ENCODE measurements at places on chromosomes 2 and 18.

GRCh38 chr2:7592618-7593140 lies 675.5 kb downstream of the RNF144A start:
- DNase-seq: no peak

DNA sequence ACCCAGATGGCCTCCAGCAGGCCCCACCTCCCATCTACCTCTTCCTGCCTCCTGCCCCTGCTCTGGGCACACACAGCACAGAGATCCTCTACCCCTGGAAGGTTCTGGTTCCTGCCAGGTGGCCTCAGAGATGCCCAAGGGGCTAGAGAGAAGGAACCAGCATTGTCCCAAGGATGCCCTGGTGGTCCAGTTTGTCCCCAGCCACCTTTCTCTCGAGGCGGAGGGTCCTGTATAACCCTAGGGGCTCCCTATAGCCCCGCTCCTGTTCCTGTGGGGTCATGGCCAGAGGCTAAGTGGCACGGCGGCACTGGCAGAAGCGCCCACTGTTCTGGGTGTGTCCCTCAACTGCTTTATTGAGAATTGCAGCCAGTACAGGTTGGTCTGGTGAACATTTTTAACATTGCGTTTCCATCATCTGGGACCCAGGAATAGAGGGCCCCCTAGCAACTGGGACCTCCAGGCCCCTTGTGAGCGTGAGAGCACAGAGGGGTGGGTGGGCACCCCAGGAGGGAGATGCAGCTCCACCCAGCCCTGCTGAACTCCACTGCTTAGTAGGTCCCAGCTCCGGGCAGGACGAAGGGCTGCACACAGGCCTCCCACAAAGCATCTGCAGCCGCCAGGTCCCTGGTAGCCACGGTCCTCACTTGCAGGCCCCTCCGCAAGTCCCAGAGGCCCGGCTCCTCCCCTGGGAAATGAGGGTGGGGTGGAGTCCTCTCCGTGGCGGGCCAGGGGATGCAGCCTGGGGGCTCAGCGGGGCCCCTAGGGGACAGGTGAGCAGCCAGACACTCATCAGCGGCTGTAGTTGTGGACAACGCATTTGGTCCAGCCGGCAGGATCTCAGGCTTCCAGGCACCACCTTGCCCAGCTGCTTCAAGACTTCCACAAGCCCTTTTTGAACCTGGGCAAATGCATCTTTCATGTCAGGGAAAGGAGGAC lies 33.1 kb downstream of the GPC1 start:
- DNase-seq: no peak

- DNase-seq: peak; percentile 63
Measured at GRCh38 chr2:219073413-219074129, 12.8 kb upstream of the IHH start.

- no peak for DNase-seq
Measured at GRCh38 chr2:142865924-142866323, 11.5 kb upstream of the KYNU start.

DNA sequence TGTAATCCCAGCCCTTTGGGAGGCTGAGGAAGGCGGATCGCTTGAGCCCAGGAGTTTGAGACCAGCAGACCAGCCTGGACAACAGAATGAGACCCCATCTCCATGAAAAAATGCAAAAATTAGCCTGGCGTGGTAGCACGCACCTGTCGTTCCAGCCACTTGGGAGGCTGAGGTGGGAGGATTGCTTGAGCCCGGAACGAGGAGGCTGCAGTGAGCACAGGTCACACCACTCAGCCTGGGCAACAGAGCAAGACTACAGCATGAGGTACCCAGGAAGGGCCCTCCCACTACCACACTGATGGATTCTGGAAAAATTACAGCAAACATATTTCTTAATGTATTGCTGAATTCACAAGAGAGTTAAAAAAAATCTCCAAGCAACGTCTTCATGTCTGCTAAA lies 56.3 kb upstream of the HPCAL1 start:
- DNase-seq: no peak

DNA sequence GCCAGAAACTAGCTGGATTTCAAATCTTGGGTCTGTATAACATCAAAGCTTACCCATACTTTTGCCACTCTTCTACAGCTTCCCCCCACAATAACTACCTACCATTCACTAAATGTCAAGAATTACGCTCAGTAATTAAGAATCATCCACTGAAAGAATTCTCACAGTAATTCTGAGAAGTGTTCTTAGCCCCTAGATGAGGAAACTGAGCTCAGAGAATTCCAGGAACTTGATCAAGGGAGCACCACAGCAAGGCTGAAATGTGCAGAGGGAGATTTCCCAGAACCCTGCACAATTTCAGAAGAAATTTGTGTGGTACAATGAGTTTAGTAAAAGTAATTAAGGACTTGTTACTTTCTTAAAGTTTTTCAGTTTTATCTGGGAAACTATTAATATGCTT lies 194.5 kb upstream of the STK17B start:
- DNase-seq: no peak

DNA sequence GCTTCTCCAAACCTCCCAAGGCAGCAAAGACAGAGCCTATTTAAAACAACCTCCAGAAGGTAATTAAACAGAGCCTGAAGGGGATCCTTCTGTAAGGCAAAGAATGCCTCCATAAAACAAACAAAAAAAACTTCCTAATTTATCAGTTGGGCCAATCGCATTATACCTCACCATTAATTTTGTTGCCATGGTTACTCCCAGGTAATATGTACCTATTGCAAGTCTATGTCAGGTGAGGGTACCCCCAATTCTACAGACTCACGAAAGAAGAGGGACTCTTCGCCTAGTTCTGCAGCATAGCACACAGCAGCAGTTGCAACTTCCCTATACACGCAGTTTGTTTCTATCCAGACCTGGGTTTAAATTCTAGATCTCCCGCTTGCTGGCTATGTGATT lies 38.8 kb downstream of the SFXN5 start:
- DNase-seq: no peak

DNA sequence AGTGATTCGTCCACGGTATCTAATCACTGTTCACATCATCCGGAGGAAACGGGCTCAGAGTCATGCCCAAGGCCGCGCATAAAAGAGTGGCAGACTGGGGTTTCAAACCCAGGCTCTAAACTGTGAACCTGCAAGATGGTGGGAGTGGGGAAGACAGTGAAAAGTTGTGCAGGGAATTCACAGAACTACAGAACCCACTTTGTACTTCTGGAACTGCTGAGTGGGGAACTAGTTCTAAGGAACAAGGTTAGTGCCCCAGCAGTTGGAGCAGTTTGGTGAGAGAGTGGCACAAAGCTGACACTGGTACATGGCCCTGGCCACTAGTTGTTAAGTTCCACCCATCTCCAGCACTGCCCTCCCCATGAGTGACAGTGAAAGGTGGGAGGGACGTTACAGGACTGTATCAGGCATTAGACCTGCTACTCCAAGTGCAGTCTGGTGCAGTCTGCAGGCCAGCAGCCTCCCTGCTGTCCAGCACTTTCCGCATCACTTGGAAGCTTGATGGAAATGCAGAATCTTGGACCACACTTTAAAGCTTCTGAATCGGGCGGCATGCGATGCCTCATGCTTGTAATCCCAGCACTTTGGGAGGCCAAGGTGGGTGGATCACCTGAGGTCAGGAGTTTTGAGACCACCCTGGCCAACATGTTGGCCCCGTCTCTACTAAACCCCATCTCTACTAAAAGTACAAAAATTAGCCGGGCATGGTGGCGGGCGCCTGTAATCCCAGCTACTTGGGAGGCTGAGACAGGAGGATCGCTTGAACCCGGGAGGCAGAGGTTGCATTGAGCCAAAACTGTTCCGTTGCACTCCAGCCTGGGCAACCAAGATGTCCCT lies 47.3 kb downstream of the C2orf42 start:
- no peak for DNase-seq

All from H1 (cell line).